ENCODE measurements at places on chromosomes 7 and 10.

DNA sequence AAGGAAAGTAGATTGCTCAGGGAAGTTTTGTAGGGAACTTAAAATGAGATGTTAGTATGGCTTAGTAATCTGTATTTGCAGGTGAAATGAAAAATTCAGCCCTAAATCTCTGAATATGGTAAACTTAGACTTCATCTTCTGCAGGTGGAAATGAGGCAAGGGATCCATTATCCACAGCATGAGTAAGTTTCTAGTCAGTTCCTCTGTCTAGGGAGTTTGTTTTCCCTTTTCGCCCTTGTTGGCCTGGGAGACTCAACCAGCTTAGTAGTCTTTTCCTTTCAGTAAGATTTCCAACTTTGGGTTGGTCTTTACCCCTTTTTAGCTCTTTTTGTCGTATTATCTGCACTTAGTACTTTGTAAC lies 65.6 kb downstream of the ZEB1 start:
- DNase-seq: no peak

GRCh38 chr7:26657686-26658388 lies 206.6 kb downstream of the SKAP2 start:
- no peak for DNase-seq

- DNase-seq: no peak
Observed at GRCh38 chr10:75202321-75203045, 8.1 kb upstream of the VDAC2 start.

DNA sequence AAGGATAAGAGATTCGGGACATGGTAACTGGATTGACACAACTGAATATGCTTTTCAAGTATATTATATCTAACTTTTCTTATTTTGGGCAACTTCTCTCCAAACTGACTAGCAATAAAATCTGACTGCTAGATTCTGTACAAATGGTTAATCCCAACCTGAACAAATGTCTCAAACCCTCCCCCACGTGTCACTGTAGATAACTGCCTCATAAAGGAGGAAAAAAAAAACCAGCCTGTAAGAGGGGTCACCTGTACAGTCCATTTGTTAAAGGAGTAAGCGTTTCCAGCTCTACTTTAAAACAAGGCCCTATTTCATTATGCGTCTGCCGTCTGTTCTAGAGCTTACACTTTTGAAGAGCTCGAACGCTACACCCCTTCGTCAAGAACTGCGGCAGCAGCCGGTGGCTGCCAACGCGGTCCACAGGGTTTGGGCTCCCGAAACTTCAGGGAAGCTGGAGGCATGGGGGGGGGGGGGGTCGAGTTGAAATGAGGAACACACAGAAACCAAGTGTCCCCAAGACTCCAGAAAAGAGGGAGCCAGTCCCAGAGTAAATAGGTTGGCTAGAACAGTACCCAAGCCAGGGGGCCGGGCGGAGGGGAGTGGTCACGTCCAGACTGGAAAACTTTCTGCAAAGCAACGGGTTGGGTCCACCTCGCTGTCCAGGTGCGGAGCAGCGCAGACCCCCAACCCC lies 492 bp downstream of the COG5 start:
- peak; percentile 21 for DNase-seq

- peak; percentile 6 for DNase-seq
Observed at GRCh38 chr10:62079885-62080559, 178.5 kb downstream of the ARID5B start.

DNA sequence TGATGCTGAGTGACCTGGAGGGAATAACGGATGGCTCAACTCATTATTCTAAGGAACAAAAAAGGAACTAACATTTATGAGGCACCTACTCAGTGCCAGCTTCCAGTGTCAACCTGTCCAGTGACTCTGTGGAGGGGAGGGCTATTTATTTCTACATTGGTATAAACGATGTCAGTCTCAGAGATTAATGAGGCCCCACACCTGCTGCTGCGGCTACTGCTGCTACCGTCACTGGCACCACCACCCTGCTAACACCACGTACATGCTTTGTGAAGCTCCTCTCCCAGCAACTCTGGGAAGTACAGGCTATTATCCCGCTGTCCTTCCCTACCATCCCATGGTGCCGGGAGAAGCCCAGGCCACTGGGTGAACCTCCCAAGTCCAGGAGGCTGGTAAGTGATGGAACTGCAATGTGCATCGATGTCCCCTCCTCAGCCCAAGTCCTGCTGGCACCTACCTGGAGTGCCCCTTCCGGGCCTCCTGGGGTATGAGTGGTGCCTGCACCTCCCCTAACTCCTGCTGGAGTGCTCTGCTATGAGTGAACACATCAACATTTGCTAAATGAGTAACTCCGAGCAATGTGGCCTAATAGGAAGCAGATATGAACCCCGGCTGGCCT lies 101.5 kb downstream of the ARHGAP22 start:
- no peak for DNase-seq

DNA sequence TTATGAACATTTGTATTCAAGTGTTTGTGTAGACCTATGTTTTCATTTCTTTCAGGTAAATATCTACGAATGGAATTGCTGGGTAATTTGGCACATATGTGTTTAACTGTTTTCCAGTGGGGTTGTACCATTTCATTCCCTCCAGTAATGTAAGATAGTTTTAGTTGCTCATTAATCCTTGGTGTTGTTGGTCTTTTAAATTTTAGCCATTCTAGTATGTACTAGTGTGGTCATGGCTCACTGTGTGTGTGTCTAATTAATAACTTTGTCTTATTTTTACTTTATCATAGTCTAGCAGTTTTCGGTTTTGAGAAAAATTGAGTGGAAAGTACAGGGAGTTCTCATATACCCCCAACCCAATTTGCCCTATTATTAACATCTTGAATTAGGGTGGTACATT lies 278.8 kb downstream of the CAMK1D start:
- no peak for DNase-seq

- no peak for DNase-seq
Observed at GRCh38 chr7:91082852-91083495, 181.3 kb upstream of the FZD1 start.

DNA sequence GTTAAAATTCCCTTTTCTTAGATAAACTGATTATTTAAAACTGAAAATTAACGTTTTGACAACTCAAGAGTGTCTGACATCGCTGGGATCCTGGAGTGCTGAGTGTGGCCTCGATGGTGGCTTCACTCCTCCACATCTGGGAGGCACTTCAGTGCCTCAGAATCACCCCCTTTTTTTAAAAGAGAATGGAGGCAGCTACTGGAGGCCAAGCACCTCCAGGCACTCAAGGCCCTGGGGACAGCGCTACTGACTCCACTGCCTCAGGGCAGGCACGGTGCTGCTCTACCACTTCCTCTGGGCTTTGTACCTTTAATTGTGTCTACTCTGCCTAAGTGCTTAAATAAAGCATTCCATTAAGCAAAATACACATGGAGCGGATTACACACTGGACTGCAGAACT lies 27.2 kb upstream of the NCAPG2 start:
- DNase-seq: no peak

DNA sequence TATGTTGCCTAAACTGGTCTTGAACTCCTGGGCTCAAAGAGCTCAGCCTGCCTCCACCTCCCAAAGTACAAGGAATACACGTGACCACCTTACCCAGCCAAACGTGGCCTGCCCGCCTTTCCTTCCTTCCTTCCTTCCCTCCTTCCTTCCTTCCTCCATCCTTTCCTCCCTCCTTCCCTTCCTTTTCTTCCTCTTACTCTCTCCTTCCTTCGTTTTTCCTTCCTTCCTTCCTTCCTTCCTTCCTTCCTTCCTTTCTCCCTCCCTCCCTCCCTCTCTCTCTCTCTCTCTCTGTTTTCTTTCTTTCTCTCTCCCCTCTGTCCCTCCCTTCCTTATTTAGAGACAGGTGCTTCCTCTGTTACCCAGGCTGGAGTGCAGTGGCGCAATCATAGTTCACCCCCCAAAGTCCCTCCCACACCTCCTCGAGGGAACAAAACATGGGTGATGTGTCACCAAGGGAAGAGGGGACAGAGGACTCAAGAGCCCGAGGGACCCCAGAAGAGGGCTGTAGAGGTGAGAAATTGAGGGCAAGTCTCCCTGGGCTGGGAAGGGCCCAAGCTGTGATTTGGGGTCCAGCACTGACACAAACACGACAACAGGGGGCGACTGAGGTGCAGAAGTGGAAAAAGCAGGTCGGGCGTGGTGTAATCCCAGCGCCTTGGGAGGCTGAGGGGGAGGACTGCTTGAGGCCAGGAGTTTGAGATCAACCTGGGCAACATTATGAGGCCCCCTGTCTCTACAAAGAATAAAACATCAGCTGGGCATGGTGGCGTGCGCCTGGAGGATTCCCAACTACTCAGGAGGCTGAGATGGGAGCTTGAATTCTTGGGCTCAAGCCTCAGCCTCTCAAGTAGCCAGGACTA lies 28.1 kb downstream of the EPHB4 start:
- peak; percentile 77 for DNase-seq

GRCh38 chr7:104414216-104414615 lies 85.8 kb downstream of the LHFPL3 start:
- DNase-seq: no peak

- DNase-seq: no peak
Observed at GRCh38 chr10:67804395-67804678, 33.7 kb downstream of the DNAJC12 start.

DNA sequence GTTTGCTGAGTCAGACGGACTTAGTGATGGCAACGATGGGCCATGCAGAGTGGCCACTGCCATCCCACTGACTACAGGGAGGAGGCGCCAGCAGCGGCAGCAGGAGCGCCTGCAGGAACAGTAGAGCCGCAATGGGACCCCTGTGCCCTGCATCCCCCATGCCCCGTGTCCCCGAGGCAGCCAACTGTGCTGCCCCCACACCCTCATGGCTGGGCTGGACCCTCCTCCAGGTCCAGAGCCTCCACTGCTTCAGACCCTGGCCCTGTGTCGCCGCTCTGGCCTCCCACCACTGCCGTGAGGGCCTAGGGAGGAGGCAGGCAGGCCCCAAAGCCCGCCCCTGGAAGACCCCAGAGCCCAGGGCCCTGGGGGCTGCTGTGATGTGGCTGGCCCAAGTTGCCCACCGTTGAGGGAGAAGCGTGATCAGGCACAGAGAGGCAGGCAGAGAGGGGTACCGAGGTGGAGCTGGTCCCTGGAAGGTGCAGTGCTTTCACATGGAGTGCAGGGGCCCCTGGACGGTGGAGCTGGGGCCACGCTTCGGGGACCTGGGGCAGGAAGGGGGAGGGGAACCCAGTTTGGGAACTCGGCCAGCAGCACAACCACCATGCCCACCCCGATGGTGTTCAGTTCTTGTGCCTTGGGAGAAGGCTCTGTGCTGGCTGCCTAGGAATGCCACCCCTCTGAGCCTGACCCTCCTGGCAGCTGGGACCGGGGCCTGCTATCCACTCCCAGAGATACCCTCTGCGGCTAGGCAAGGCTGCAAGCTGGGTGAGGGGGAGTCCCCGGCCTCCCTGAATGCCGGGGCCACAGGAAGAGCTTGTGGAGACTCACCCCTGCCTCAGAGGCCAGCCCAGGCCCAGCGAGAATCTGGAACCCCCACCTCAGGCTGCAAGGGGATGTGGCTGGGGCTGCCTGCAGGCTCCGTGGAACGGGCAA lies 32.6 kb downstream of the DKK1 start:
- DNase-seq: no peak

- DNase-seq: no peak
Observed at GRCh38 chr10:112793202-112793921, 156.7 kb upstream of the TCF7L2 start.

DNA sequence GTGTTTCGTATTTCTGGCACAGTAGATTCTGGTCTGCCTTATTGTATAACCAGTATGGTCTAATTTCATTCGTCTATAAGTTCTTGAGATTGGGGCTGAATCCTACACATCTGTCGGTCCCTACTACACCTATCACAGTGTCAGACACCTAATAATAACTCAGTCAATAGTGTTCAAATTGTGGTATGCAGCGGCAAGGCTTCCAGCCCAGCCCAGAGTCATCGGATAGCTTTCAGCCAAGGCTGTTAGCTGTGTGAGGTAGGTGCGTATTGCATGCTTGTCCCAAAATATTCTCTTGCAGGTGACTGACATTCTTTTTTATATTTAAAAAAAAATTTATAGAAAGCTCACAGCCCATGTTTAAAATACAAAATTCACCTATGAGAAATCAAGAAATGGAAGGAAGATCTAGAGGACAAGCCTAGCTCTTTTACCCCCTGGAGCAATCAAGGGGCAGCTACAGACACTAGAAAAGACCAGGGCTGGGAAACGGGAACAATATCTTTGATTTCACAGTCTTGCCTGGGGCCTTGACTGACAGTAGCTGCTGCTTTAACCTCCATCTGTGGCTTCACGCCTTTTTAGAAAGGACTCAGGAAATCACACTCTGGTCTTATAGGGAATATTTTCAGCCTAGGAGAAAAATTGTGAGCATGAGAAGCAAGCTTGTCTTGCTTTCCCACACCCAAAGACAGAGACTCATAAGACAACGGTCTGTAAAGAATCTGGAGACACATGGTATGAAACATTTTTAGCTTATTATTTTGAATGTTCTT lies 9.5 kb upstream of the ASB4 start:
- no peak for DNase-seq

DNA sequence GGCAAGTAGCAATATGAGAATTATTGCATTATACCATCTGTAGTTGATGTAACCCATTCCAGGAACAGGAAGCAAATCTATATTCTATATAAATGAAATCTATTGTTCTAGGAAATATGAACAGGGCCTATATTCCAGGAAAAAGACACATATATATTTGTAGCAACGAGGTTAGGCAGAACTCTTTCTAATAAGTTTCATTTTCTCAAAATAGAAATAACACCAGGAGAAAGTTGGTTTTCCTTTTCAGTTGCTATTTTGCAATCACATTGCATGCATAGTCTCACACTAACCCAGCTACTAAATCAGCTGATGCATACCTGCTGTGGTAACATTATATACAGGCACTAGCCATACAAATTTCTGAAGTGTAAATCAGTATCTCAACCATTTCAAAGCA lies 6.2 kb upstream of the IFIT2 start:
- DNase-seq: no peak

- no peak for DNase-seq
Observed at GRCh38 chr10:58438340-58438871, 53.2 kb downstream of the TFAM start.

DNA sequence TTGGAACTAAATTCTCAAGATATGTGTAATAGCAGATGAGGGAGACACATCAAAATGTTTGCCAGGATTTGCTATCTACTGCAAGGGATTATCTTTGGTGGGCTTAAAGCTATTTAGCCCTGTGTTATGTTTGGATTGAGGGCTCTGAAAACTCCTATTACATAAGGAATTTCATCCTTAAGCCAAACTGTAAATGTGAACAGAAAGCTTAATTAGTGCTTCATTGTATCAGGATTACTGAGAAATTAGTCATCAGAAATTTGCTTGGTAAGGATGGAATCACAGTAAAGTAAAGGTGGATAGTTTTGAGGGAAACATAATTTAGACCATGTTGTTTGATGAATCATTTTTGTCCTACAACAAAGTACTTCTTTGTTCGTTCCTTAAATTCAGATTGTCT lies 8.3 kb downstream of the ANKRD7 start:
- no peak for DNase-seq

- DNase-seq: no peak
Observed at GRCh38 chr7:115009139-115009538, 87.2 kb downstream of the MDFIC start.

- DNase-seq: no peak
Observed at GRCh38 chr10:12702215-12702770, 299.2 kb downstream of the CCDC3 start.

GRCh38 chr7:148079206-148080080 lies 511.1 kb upstream of the C7orf33 start:
- DNase-seq: no peak

Measured in NCI-H526 (cell line).